Naive B cell (primary cell): ENCODE measurements at places on chromosomes 12 and 14. TPM values are rescaled to one million over a fixed set of nuclear protein-coding genes. Genes with fewer than 3 reads are reported as not detected.
A peak's percentile ranks its signal among the peaks of the same experiment; 100 is the strongest.

Gene IL26
- polyA plus RNA-seq: not detected

Gene MANSC4
- polyA plus RNA-seq: not detected

Gene NKX2-8
- not detected for polyA plus RNA-seq

Gene PIWIL1
- polyA plus RNA-seq: not detected

Gene CLEC4A
- 27.3 TPM for polyA plus RNA-seq

Gene KERA
- not detected for polyA plus RNA-seq

Gene DPY19L2
- polyA plus RNA-seq: 0.25 TPM

Gene CHST11
- polyA plus RNA-seq: 63.6 TPM

Gene C12orf76
- polyA plus RNA-seq: 18.0 TPM

Gene OTOGL
- polyA plus RNA-seq: not detected

Gene KRT71
- polyA plus RNA-seq: not detected

Gene ATG101
- 35.5 TPM for polyA plus RNA-seq

Gene GON7
- 23.0 TPM for polyA plus RNA-seq

Gene RNASE3
- not detected for polyA plus RNA-seq

Gene AJUBA
- not detected for polyA plus RNA-seq

- H3K4me1 ChIP-seq: peaks cover 11% of the 10 kb centered on the region
- peaks cover 44% of the 10 kb centered on the region for H3K27me3 ChIP-seq
- H3K4me3 ChIP-seq: peak overlapping the region; percentile 84
- H3K36me3 ChIP-seq: no peaks in the 10 kb centered on the region
These were observed 1.1 kb upstream of the C14orf132 start for GRCh38 chr14:96037891-96038557.

- no peaks in the 10 kb centered on the region for H3K36me3 ChIP-seq
- H3K27ac ChIP-seq: no peak overlapping the region
- no peak for DNase-seq
- H3K27me3 ChIP-seq: no peaks in the 10 kb centered on the region
These were observed 318.2 kb downstream of the TMEM117 start for GRCh38 chr12:44154128-44154527.

DNA sequence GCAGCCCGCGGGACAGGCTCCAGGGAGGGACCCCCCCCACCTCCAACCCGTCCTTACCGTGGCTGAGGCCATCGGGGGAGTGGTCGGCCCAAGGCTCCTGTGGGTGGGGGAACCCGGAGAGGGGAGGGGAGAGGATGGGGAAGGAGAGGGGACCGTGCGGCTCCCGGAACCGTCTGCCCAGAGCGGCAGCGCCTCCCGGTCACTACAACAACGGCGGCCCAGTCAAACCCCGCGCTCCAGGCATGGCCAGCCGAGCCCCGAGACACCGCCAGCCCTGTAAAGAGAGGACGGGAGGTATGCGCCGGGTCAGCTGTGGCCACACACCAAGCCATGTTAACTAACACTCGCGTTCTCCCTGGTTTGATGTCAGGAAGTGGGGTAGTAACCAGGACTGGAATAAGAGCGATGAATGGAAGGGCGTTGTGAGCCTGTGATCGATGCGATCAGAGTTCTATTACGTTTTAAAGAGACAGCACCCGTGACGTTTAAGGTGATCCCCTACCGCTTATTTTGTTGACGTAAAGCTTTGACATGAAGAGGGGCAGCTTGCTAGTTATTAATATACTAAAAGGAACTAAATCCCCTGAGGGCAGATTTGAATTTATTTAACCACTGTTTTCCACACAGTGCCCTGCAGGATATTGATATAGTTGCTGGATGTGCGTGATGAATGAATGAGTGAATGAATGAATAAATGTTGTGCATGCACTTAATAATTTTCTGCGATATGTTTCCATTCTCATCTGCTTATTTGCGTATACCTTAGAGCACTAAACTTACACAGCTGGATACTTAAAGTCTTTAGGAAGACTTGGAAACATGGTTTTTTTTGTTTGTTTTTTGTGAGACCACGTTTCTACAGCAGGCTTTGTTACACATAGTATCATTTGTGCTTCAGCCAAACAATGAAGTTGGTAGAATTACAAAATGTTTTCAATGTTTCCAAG lies at the start of gene POC1B:
TSS of gene POC1B (minus strand) at position 224 of the 947 bp plus-strand sequence. CDS start at position 72, 152 bp downstream.
- DNase-seq: peak; percentile 75
- H3K27me3 ChIP-seq: no peaks in the 10 kb centered on the region
- peaks cover 39% of the 10 kb centered on the region for H3K4me1 ChIP-seq
- peak within 1 kb of the TSS; percentile 94 for H3K4me3 ChIP-seq
- H3K36me3 ChIP-seq: peaks cover 8% of the 10 kb centered on the region

- H3K4me1 ChIP-seq: no peaks in the 10 kb centered on the region
- no peaks in the 10 kb centered on the region for H3K36me3 ChIP-seq
- H3K27me3 ChIP-seq: no peaks in the 10 kb centered on the region
- H3K27ac ChIP-seq: no peak overlapping the region
These were observed 394.0 kb downstream of the TMEM117 start for GRCh38 chr12:44229846-44230245.

- H3K27me3 ChIP-seq: peaks cover 28% of the 10 kb centered on the region
- peaks cover 6% of the 10 kb centered on the region for H3K36me3 ChIP-seq
- H3K4me1 ChIP-seq: no peaks in the 10 kb centered on the region
- no peak for DNase-seq
- no peak overlapping the region for H3K27ac ChIP-seq
These were observed 60.6 kb upstream of the LHX5 start for GRCh38 chr12:113532292-113532691.

DNA sequence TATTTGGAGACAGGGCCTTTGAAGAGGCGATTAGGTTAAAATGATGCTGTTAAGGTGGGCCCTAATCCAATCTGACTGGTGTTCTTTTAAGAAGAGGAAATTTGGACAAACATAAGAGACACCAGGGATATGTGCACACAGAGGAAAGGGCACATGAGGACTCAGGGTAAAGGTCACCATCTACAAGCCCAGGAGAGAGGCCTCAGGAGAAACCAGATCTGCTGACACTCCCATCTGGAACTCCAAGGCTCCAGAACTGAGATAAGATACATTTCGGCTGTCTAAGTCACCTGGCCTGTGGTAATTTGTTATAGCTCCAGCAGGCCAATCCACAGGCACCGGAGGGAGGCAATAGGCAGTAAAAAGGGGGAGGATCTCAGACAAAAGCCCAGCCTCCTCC lies 48.6 kb downstream of the KICS2 start:
- no peak overlapping the region for H3K27ac ChIP-seq
- no peaks in the 10 kb centered on the region for H3K36me3 ChIP-seq

GRCh38 chr12:92539976-92540781 lies 162.6 kb upstream of the PLEKHG7 start:
- H3K4me3 ChIP-seq: peak overlapping the region; percentile 86
- H3K27me3 ChIP-seq: no peaks in the 10 kb centered on the region
- no peaks in the 10 kb centered on the region for H3K36me3 ChIP-seq
- peak overlapping the region; percentile 98 for H3K27ac ChIP-seq
- peak; percentile 23 for DNase-seq

- peaks cover 14% of the 10 kb centered on the region for H3K36me3 ChIP-seq
- H3K27me3 ChIP-seq: no peaks in the 10 kb centered on the region
- peak overlapping the region; percentile 74 for H3K27ac ChIP-seq
- H3K4me3 ChIP-seq: peak overlapping the region; percentile 65
These were observed 28.4 kb downstream of the AREL1 start for GRCh38 chr14:74684434-74684833.

DNA sequence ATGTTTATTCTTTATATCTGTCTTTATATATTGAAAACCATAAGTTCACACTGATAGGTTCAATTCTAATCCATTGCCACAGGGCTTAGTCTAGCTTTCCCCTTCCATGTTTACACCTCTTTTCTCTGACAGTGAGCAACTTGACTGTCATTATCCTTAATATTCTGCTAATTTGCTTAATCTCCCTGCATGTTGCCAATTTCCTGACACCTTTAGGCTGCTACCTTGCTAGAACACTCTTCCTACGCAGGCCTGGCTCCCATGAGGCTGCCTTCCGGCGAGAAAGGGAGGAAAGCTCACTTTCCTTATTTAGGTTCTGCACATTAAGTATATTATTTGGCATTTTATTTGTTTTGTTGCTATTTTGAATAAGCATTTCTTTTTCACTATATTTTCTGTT lies 12.8 kb upstream of the FRS2 start:
- H3K27me3 ChIP-seq: no peaks in the 10 kb centered on the region
- no peak for DNase-seq
- H3K27ac ChIP-seq: no peak overlapping the region
- H3K4me3 ChIP-seq: no peak overlapping the region
- no peaks in the 10 kb centered on the region for H3K4me1 ChIP-seq
- no peaks in the 10 kb centered on the region for H3K36me3 ChIP-seq

DNA sequence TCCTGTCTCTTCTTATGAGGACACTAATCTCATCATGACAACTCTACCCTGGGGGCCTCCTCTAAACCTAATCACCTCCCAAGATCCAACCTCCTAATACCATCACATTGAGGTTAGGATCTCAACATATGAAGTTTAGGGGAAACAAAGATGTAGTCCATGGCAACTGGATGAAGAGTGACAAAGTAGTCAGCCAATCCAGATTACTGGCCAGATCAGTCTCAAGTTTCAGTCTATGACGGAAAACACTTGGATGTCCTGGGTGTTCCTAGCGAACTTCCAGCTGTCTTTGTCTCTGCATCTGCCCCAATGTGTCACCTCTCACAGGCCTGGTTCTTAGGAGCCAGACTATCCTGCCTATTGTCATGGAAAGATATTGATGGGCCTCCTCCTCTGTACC lies 630.8 kb downstream of the AACS start:
- H3K27ac ChIP-seq: no peak overlapping the region
- no peak overlapping the region for H3K4me3 ChIP-seq

GRCh38 chr12:15629761-15630160 lies 159.4 kb downstream of the EPS8 start:
- no peak for DNase-seq
- H3K27me3 ChIP-seq: peaks cover 6% of the 10 kb centered on the region
- H3K36me3 ChIP-seq: no peaks in the 10 kb centered on the region
- no peaks in the 10 kb centered on the region for H3K4me1 ChIP-seq
- H3K4me3 ChIP-seq: no peak overlapping the region

DNA sequence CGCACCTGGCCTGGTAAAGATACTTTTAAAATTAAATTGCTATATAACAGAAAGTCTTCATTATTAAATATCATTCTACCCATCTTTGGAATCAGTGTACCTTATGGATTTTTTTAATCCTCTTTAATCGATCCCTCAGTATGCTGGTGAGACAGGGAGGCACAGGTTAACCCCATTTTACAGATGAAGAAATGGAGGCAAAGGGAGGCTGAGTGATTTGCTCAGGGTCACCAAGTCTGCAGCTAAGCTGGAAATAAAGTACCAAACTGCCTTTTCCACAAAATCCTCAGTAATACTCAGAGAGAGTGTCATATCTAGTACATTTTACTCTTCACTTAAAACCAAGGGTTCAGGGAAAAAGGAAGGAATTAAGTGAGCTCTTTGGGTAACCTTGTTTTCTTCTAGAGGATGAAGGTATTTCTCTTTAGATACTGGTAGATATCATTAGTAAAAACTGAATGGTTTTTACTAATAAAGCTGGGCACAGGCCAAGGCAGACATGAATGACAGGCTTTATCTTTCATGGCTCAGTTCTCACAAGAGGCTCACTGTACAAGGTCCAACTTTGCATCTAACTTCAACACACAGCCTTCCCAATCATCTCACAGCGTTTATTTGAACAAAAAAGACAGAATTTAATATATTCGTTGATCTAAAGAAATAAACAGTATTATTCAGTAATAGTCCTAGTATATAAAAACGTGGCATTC lies 35.3 kb upstream of the TTC7B start:
- H3K27ac ChIP-seq: no peak overlapping the region
- H3K36me3 ChIP-seq: no peaks in the 10 kb centered on the region
- H3K4me3 ChIP-seq: no peak overlapping the region
- no peaks in the 10 kb centered on the region for H3K27me3 ChIP-seq
- H3K4me1 ChIP-seq: peaks cover 8% of the 10 kb centered on the region

GRCh38 chr12:89895591-89895990 lies 187.0 kb upstream of the ATP2B1 start:
- H3K4me1 ChIP-seq: peaks cover 23% of the 10 kb centered on the region
- H3K27me3 ChIP-seq: no peaks in the 10 kb centered on the region
- no peak overlapping the region for H3K4me3 ChIP-seq
- peaks cover 6% of the 10 kb centered on the region for H3K36me3 ChIP-seq
